ENCODE measurements at places on chromosomes 12 and 14.

DNA sequence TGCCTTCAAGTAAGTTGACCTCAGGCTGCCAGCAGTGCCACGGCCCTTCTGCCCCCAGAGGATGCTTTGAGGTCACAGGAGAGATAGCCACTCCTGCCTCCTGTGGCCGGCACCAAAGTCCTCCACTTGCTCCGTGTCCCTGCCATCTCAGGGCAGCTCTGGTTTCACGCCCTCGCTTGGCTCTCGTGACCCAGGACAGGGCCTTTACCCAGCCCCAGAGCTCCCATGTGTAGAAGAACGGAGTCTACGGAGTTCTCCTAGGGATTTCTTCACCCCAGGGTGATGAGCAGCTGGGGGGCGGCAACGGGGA, 178.1 kb downstream of the ADGRD1 start:
- DNase-seq, result no peak

DNA sequence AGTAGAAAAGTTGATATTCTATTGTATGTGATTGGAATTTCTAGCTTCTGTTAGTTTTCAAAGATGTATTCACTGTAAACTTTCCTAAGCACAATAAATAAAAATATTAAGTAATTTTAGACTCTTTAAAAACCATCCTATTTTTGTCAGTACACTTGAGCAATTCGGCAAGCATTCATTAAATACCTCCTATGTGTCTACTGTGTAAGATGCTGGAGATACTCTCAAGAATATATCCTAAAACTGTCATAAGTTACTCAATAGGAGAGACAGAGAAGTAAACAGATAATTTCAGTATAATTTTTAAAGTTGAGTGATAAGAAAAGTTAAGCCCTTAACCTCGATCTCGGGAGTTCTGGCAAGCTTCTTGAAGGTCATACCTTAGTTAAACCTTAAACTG, 46.1 kb downstream of the FANCM start:
- no peak for DNase-seq

DNA sequence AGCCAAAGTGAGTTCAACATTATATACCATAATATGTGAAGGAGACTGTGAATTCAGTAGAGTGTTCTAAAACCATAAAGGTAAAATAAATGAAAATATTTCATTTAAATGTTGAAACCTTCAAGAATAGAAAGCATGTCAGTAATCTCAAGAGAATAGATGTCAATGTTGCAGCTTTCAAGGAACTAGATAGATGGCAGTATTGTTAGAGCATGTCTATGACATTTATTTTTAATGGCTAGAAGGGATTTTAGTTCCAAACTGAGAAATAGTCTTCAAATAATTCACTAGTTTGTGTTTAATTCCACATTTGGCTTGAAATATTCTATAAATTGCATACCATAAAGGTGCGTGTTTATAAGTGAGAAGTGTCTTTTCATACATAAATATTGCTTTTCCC, 326.5 kb downstream of the FLRT2 start:
- DNase-seq, result no peak

GRCh38 chr14:68791078-68791901, 1.6 kb downstream of the ZFP36L1 start:
- no peak for DNase-seq

- peak; percentile 38 for DNase-seq
These were observed 4.4 kb downstream of the MMP17 start for GRCh38 chr12:131832321-131833231.

GRCh38 chr12:18747895-18748294, 10.0 kb downstream of the CAPZA3 start:
- no peak for DNase-seq

- DNase-seq, result no peak
These were observed 5.6 kb upstream of the JAG2 start for GRCh38 chr14:105173901-105174894.

DNA sequence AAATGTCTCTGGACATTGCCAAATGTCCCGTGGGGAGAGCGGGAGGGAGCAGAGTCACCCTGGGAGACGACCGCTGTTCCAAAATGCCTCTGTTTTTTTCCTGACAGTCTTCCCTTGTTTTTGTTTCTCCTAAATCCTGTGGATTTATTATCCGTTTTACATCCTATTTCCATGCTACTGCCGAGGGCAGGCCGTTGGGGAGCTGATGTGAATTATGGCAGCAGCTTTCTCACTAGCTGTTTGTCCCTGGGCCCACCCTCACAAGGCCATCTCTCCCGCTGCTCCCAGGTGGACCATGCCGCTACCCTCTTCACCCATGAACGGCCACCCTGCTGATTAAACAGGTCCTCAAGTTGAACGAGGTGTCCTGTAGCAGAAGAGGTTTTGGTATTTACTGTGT, 55.2 kb downstream of the FBXL14 start:
- no peak for DNase-seq

DNA sequence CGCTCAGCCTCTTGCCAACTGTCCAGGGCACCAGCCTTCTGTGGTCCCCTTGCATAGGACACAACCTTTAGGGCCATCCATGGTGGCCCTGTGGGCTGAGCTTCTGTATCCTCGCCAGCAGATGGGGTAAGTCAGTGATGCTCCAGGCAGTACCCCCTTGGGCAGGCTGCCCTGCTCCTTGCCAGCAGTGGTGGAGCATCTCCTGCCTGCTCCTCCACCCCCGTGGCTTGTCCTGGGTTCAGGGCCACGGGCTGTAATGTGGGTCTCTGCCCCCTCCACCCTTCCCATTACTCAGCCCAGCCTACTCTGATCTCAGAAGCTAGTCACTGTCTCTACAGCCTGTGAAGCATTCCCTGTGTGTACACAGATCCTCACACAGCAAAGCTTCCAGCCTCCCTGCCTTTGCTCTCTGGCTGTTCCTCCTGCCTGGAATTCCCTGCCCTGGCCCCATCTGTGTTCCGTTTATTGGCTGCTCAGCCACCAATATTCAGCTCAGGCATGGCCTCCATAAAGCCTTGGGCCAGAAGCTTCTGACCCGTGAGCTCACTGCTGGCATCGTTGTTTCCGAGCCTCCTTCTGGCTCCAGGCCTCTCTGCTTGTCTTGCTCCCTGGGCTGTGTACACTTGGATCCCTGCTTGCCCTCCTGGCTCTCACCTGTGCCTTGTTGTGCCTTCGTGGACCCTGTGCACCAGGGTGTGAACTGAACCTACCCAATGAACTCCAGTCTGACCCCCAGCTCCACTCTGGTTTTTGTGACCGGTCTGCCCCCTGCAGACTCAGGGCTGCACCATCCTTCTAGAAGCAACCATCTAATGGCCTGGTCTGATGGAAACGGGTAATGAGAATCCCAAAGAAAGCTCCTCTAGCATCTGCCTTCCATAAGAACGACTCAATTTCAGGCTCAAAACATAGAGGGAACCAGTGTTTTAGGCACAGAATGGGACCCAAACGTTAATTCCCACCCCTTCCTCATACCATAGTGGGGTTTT, 177.0 kb upstream of the PRMT8 start:
- DNase-seq, result peak; percentile 54

DNA sequence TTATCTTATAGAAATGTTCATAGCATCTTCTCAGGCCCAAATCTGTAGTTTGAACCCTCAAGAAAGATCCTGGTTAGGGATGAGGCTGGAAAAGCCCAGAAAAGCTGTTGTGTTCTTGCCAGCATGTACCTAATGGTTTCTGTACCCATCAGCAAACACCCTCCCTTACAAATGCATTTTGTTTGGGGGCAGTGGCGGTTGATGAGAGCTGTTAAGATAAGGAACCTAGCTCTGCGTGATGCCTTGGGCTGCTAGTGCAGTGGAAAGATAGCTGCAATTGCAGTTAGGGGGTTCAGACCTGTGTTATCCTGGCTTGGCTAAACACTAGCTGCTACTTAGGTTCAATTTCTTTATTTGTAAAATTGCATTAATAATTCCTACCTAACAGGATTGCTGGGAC, 3.6 kb downstream of the TPH2 start:
- DNase-seq, result no peak

GRCh38 chr12:3152892-3153291, 75.7 kb downstream of the TSPAN9 start:
- no peak for DNase-seq

DNA sequence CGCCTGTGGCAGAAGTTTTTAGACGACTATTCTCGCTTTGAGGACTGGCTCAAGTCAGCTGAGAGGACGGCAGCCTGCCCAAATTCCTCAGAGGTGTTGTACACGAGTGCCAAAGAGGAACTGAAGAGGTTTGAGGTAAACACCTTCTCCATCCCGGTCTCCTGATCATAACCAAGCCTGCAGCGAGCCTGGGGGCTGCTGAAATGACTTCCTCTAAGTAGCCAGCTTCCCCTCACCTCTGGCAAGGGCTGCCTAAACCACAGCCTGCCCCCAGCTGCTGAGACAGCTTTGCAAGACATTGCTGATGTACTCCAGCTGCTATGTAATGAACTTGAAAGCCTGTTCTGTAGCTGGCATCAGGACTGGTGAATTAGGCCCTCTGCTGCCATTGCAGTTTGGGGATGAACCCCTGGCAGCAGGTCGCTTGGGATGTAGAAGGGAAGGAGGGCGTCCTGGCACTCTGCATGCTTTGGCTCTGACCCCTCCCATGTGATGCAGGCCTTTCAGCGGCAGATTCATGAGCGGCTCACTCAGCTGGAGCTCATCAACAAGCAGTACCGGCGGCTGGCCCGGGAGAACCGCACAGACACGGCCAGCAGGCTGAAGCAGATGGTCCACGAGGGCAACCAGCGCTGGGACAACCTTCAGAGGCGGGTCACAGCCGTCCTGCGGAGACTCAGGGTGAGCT, 84.6 kb downstream of the ESR2 start:
- DNase-seq, result peak; percentile 88

DNA sequence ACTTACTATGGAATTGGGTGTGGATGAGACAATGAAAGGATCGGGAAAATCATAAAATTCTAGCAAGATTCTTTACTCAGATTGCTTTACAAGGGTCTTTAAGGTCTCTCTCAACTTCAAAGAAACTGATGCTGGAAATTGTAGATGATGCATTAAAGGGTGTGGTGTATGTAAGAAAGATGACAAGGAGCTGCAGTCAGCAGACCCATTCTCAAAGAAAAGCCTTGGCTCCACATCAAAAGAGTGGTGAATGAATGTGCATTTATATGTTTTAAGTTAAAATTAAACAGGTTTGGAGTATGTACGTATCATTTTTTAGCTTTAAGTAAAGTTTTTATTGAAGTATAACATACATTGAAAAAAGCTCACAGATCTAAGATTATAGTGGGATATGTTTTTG, 194.5 kb downstream of the C12orf75 start:
- no peak for DNase-seq

DNA sequence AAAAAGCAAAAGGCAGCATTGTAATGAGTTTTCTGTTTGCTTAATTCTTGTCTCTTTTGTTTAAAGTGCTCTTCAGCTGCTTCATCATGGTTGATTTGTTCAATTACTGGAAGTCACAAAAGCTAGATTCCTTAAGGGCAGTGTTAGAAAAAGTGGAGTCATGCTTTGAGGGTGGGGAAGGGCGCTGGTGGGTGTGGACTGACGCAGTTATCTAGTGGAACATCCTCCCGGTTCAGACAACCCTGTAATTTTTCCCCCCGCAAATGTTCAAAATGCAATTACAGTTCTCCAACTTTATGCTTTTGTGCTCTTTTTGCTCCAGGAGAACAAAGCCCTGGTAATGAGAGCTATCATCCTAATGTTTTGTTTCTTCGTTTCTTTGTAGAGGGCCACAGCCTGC, 2.1 kb downstream of the AKAP6 start:
- DNase-seq, result peak; percentile 59

- no peak for DNase-seq
These were observed 80.6 kb downstream of the NIN start for GRCh38 chr14:50750323-50750722.

DNA sequence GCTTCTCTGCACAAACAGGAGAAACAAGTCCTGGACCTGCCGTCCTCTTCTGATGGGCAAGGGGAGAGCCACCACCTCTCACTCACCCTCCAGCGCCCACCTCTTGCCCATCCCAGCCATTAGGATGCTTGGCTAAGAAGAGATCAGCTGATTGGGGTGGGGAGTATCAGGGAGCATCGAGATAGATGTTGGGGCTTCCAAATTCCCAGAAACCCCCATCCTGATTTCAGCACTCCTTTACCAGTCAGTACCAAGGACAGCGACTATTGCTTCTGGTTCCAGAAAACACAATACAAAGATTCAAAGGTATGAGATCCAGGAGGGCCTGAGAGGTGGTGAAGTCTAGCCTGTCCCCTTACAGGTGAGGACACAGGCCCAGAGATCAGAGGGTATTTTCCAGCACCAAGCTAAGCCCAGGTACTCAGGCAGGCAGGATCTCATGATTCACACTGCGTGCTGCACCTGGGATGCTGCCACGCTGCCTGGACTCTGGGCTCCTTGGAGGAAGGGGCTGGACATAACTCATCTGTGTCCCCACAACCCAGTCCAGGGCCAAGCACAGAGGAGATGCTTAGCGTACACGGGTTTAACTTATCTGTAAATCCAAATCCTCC, 76.6 kb downstream of the TUNAR start:
- DNase-seq, result peak; percentile 44

- DNase-seq, result no peak
These were observed 24.7 kb downstream of the VSX2 start for GRCh38 chr14:74263921-74264320.

DNA sequence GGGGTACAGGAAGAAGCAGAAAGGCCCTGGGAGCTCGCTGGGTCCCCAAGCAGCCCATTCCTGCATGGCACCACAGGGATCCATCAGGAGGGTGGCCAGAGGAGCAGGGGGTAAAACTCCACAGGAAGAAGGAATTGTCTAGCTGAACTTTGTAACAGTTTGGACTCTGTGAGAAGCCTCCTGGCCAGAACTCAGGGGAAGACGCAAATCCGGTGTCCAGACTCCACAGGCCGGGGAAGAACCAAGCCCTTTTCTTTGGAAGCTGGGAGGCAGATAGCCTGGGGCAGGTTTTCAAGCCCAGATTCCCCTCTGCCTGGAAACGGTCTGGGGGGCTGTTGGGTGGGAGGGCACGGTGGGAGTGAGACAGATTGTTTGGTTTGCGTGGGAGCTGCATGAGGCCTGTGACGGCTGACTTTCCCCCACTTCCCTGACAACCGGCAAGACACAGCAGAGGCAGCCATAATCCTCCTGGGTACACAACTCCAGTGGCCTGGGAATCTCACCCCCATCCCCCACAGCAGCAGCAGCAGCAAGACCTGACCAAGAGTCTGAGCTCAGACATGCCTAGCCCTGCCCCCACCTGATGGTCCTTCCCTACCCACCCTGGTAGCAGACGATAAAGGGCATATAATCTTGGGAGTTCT, 16.7 kb downstream of the GPHB5 start:
- no peak for DNase-seq

GRCh38 chr12:5785601-5786000, 159.5 kb downstream of the ANO2 start:
- DNase-seq, result no peak

- DNase-seq, result peak; percentile 21
These were observed 447.6 kb upstream of the CCDC196 start for GRCh38 chr14:66038618-66039017.

GRCh38 chr14:68262567-68262966, 443.0 kb downstream of the RAD51B start:
- DNase-seq, result no peak

DNA sequence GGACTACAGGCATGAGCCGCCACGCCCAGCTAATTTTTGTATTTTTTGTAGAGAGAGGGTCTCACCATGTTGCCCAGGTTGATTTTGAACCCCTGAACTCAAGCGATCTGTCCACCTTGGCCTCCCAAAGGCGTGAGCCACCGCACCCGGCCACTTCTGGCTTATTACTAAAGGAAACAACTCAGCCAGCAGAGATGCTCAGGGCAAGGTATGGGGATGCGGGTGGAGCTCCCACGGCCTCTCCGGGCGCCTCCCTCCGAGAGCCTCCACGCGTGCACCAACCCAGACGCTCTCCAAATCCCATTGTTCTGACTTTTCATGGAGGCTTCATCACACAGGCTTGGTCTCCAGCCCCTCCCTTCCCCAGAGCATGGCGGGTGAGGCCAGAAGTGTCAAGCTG, 6.1 kb upstream of the GPR132 start:
- DNase-seq, result no peak

- no peak for DNase-seq
These were observed 734 bp downstream of the COX6A1 start for GRCh38 chr12:120438495-120439198.

Data from tongue (tissue), 3 donors.